Esophagus mucosa (tissue), 1 donor: ENCODE measurements at places on chromosomes 7 and 10. TPM values are rescaled to one million over a fixed set of nuclear protein-coding genes. Genes with fewer than 3 reads are reported as not detected.

Gene TUBB8
- not detected for total RNA-seq

DNA sequence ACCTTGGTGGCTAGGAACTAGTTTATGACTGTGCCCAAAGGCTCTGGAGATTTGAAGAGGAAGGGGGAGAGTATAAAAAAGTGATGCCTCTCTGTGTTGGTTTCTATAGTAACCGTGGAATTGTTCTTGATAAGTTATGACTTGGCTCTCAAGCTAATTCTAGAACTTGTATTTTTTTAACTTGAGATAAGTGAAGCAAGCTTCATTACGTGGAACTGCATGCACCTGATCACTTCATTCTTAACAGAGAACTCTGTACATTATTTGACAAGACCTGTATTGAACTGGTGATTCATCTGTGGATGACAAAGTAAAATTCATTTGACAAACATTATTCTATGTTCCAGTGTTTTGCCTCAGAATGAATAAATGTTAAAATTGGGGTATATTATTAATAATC lies 1452.2 kb downstream of the REEP3 start:
- no peak for ATAC-seq

GRCh38 chr7:107563081-107563774 lies 492 bp downstream of the COG5 start:
- peak; percentile 64 for ATAC-seq

DNA sequence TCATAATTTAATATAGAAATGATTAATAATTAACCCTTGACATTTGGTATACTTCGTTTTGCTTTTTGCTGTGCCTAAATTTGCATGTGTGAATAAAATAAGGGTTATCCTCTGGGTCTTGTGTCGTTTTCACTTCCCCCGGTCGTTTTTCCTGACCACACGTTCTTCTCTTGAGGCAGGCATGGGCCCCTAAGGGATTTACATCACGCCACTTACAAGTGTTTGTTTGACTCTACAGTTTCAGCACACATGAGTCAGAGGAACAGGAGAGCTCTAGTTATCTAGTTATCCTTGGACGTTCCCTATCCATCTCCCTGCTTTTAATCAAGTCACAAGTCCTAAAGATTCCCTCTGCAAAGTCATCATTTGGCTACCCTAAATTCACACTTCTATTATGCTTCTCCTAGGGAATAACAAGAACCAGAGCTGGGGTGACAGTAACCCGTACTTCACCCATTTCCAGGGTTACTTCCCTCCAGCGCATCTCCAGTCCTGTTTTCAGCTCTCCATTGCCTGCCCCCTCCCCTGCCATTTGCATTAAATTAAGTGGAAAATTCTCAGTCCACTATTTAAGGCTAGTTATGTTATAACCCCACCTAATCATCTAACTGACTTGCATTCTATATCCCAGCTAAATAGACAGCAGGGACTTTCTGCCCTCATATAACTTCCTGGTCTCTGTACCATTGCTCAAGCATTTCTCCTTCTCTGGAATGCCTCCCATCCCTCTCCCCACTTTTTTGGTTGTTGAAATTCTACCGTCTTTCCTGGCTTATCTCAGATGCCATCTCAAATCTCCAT lies 206.9 kb downstream of the PTEN start:
- ATAC-seq, result no peak

GRCh38 chr7:147659036-147659995 lies 931.2 kb upstream of the C7orf33 start:
- no peak for ATAC-seq

Gene IFIT1B
- not detected for total RNA-seq

GRCh38 chr7:116027786-116028185 lies 2.8 kb downstream of the TFEC start:
- ATAC-seq, result no peak

DNA sequence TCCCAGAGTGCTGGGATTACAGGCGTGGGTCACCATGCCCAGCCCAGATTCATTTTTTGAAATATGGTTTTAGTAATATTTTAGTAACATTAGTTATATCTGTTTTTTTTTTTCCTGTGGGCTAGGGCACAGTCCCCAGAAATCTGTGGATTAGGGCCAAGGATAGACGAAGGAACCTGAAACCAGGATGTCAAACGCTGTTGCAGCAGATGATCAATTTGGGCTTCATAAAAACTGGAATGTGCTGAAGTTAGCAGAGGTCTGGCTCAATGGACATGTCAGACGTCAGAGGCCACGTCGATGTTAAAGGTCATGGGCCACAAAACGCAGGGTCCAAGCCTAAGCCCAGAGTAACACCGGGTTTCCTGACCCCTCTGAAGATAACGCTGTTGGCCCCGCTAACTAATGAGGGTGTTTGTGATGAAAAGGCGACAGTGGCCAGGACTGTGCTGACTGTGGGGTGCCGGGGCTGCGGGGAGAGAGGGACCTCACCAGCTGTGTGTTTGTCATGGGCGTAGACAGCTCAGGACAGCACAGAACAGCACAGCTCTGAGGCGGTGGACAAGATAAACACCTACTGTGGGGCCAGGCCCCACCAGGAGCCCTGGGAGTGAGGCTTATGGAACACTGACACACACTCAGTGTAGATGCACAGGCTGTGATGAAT lies 23.8 kb upstream of the GTPBP4 start:
- no peak for ATAC-seq

Gene TCF7L2
- total RNA-seq, result 10.8 TPM

DNA sequence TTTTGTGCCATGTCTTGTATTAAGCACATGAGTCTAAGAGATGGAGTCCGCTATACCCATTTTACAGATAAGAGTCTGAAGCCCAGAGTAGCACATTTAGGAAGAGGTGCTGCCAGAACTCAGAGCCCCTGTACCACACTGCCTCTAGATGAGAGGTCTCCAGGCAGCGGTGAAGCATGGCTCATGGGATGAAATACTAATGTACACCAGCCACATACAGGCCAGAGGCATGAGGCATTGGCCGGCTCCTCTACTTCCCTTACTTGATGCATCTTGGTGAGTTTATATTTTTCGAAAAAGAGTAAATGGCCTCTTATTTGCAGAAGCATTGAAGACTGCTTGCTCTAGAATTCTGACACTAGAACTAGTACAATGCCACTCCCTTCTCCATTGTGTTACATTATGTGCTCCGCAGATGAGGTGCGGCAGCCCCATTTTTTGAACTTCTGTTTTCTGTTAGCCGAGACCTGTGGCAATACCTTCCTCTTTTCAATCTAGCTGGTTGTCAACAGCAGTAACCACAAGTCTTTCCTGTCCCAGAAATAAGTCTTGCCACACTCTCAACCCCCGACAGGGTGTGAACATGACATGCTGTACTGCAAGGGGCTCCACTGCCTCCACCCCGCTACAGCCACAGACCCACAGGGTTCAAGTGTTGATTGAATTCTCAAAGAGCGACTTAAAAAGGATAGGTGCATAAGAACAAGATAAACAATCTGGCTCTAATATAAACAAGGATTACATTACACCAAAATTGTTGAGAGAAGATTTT lies 145.3 kb downstream of the CELF2 start:
- peak; percentile 73 for ATAC-seq

- ATAC-seq, result peak; percentile 58
Observed at GRCh38 chr10:69861251-69862240, 59.8 kb downstream of the COL13A1 start.

- ATAC-seq, result no peak
Observed at GRCh38 chr7:120462991-120463390, 190.0 kb downstream of the KCND2 start.

DNA sequence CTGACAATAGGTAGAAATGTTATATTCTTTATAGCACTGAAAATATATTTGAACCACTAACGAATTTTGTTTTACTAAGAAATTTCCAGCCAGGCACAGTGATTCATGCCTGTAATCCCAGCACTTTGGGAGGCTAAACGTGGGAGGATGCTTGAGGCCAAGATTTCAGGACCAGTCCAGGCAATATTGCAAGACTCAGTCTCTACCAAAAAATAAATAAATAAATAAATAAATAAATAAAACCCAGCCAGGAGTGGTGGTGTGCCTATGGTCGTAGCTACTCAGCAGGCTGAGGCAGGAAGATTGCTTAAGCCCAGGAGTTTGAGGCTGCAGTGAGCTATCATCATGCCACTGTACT lies 39.8 kb downstream of the PIP4K2A start:
- ATAC-seq, result no peak

DNA sequence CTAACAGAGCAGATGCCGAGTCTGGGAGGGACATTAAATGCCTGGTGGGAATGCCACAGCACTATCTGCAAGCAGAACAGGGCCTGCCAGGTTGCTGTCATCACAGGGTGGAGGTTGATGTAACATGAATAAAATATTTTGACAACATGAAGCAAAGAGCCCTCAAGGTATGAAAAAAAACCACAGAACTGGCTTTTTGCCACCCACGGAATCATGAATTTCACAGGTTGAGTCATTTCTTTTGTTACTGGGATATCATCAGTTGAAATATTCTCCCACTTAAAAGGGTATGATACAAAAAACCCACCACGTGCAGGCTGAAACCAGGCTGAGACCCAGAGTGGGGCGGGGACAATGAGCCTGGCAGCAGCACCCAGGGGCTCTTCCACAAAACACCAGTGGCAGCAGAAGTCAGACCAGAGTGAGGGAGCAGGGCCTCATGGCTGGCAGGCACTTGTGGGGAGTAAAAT lies 220.1 kb downstream of the TNS3 start:
- ATAC-seq, result peak; percentile 51

DNA sequence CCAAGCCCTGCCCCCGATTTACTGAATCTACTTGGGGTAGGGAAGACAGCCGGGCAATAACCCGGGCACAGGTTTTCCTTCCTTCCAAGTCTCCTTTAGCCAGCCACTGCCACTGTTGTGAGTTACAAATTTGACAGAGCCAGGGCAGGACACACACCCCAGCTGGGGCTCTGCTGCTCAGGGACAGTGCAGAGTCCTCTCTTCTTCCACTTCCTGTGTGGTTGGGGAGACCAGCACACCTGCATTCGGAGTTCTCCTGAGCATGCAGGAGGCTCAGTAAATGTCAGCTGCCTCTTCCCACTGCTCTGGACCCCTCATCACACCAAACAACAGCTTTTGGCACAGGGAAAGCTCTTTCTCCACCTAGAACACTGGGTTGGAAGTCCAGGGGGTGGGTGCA lies 21.3 kb downstream of the CHST15 start:
- no peak for ATAC-seq

GRCh38 chr10:129850790-129851189 lies 113.3 kb downstream of the EBF3 start:
- ATAC-seq, result no peak

DNA sequence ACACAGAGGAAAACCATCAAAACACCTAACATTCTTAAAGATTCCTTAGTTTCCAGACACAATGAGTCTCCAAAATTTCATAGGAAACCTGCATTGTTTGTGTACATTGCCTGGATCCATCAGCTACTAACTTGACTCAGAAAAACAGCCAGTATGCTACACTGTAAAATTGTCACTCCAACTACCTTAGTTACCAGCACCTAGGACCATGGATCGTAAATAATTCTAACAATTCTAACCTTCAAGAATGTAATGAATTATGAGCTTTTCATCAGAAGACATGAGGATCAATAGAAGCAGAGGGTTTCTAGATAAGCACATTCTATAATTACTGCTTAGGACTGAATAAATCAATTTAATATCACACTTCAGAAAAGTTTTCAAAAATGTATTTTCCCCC lies 851.5 kb downstream of the SORCS1 start:
- ATAC-seq, result no peak

- ATAC-seq, result no peak
Observed at GRCh38 chr10:2414562-2414961, 652.8 kb upstream of the PFKP start.

Gene ARHGAP22
- total RNA-seq, result 1.6 TPM

Gene C10orf120
- not detected for total RNA-seq

GRCh38 chr10:116796910-116797513 lies 52.3 kb upstream of the ENO4 start:
- peak; percentile 79 for ATAC-seq

GRCh38 chr10:13483073-13483472 lies 45.7 kb downstream of the BEND7 start:
- ATAC-seq, result no peak

GRCh38 chr10:2772816-2773631 lies 294.3 kb upstream of the PFKP start:
- no peak for ATAC-seq

Gene ZNF398
- 9.3 TPM for total RNA-seq

DNA sequence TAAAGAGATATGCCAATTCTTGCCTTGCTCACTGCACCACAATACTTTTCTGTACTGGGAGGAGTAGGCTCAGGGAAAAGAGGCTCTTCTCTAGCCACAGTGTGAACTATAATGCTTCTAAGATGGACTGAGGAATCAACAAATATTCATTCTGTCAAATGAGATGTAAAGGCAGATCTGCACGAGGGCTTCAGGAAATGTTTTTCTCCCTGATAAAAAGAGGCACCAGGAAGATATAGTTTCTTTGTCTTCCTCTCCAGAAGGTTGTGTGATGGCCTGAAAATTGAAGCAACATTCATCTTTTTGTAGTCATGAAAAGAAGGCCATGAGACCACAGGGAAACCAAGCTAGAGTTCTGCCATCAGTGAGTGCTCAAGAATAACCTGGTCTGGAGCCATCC lies 79.1 kb upstream of the NME8 start:
- ATAC-seq, result no peak

DNA sequence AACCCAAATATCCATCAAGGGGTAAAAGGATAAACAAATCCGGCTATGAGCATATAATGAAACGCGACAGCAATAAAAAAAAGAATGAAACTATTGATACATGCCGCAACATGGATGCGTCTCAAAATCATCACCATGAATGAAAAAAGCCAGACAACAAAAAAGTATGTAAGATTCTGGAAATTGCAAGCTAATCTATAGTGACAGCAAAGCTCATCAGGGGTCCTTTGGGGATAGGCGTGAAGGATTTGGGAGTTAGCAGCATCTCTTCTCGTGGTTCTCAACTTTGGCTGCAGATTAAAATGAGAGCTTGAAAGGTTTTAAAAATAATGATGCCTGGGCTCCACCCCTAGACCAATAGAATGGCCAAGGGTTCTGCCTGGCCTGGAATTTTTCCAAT lies 46.0 kb upstream of the ELN start:
- no peak for ATAC-seq

- no peak for ATAC-seq
Observed at GRCh38 chr10:18293536-18294510, 153.6 kb downstream of the CACNB2 start.

Gene SHTN1
- 23.9 TPM for total RNA-seq

GRCh38 chr10:80694930-80695329 lies 157.2 kb downstream of the SH2D4B start:
- no peak for ATAC-seq

- ATAC-seq, result peak; percentile 92
Observed at GRCh38 chr10:44310762-44311562, 73.9 kb downstream of the CXCL12 start.
